ENCODE measurements at places on chromosomes 11 and 22. TPM values are rescaled to one million over a fixed set of nuclear protein-coding genes. Genes with fewer than 3 reads are reported as not detected.

The OR5A1 gene
- not detected for polyA plus RNA-seq

The LRRN4CL gene
- polyA plus RNA-seq = 0.32 TPM

The BDNF gene
- polyA plus RNA-seq = not detected

The FAT3 gene
- 0.04 TPM for polyA plus RNA-seq

The SOX10 gene
- 0.03 TPM for polyA plus RNA-seq

The IGHMBP2 gene
- polyA plus RNA-seq = 11.6 TPM

GRCh38 chr11:64232182-64232966, 2.0 kb upstream of the VEGFB start:
- DNase-seq = no peak

- DNase-seq = no peak
Observed at GRCh38 chr11:12749442-12749841, 75.2 kb downstream of the TEAD1 start.

DNA sequence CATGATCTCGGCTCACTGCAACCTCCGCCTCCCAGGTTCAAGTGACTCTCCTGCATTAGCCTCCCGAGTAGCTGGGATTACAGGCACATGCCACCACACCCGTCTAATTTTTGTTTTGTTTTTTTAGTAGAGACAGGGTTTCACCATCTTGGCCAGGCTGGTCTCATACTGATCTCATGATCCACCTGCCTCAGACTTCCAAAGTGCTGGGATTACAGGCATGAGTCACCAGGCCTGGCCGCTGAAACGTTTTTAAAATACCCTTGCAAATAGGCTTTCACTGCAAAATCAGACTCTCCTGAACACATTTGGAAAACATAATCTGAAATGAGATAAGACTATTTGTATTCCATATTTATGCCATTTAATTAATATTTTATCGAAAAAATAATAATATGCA, 826.1 kb upstream of the CNTN5 start:
- no peak for DNase-seq

- DNase-seq = no peak
Observed at GRCh38 chr11:134360050-134360835, 28.5 kb downstream of the GLB1L2 start.

GRCh38 chr11:57459164-57460021, 935 bp upstream of the RTN4RL2 start:
- DNase-seq = no peak

GRCh38 chr11:35138943-35139721, at the start of gene CD44:
Gene CD44, plus strand, starts transcription at chr11:35139171. Its CDS starts 133 bp downstream, at chr11:35139304.
- no peak for DNase-seq

DNA sequence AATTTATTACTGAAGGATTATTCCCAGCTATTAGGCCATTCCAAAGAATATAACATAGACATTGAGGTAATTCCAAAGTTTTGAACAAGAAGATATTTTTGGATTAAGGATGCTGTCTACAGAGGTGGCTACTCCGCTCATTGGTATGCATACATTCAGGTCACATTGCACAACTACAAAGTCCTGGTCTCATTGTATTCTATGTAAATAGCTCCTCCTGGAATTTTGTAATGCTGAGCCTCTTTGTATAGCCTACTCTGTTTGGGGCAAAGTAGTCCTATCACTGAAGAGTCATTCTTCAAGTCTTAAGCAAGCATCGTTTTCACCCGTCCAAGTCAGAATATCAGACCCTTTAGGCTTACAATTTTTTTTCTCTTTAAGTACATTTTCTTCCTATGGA, 142.4 kb downstream of the KIF18A start:
- no peak for DNase-seq

Measured in foreskin keratinocyte (primary cell).